ENCODE measurements at places on chromosomes 7 and 10. TPM values are rescaled to one million over a fixed set of nuclear protein-coding genes. Genes with fewer than 3 reads are reported as not detected.

- DNase-seq: no peak
These were observed 228.2 kb downstream of the PTEN start for GRCh38 chr10:88091490-88092061.

- no peak for DNase-seq
These were observed 50.2 kb upstream of the CDK1 start for GRCh38 chr10:60728056-60728455.

DNA sequence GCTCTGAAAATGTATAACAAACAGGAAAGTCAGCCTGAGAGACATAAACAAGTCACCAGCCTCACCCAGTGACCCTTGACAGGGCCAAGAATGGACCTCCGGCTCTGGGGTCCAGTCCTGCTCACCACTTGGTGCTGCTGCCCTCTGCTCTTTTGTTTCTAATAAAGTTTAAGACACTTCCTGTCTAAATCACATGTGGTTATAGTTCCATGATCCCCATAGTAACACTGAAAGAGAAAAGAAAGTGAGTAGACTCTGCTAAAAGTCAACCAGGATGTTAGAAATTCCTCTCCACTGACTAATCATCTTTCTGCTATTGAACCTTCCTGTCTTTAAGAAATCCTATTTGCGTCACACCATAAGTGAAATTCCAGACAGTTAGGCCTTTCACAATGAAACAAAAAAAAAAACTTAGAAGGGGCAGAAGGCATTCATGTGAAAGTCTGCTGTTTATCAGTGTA is 179.2 kb upstream of the BET1 start:
- peak; percentile 26 for DNase-seq

DNA sequence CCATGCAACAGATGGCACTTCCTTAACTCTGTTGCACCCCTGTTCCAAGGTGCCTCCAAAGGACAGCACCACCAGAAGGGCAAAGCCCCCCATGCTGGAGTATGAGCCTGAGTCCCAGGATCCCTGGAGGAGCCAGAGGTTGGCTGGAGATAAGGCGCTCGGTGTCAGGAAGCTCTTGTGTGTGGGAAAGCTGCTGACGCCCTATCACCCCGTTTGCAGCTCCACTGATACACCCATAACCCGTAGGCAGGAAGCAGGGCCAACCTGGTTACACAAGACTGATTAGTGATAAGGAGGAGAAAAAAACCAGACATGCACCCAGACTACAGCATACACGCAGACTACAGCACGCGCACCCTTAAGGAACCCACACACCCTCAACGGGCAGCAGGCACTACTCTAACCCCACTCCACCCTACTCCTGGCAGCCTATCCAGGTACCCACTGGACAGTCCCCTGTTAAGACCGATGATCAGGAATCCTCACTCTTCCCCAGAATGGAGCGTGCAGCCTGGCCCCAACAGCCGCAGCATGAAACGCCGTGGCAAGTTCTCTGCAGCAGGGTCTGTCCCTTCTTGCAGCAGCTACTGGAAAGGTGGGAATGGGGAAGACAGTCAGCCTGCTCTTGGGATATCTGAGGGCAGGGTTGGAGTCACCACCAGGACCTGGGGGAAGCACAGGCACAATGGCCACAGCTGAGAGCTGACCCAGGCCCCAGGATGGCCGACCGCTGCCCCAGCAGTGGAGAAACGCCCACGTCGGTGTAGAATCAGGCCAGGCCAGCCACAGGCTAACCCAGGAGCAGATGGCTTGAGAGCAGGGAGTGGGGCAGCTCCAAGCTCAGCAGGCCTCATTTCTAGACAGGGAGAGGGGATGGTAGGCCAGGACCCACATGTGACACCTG is 38.3 kb upstream of the TUBB8 start:
- DNase-seq: no peak

DNA sequence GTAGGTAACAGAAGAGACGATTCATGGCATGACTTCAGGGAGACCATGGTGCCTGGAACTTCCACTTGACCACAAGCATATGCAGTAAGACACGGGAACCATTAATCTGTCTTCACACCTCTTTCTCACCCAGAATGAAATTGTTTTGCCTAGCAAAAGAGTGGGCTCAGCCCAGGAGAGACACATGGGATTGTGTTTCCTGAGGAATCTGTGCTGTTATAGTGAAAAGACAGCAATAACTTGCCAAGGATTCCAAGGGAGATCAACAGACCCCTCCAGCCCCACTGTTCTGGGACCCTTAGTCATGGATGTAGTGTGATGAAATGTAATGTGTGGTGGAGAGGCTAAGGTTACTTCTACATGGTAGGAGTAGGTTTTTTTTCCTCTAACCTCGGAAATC is 192.5 kb upstream of the NPVF start:
- DNase-seq: no peak

GRCh38 chr7:4733936-4734528 is 41.4 kb upstream of the AP5Z1 start:
- DNase-seq: no peak

Gene CNOT4
- 25.0 TPM for total RNA-seq

Gene ATRNL1
- 0.38 TPM for total RNA-seq

Data from left cardiac atrium (tissue), 4 donors.